Left kidney (tissue), 8 donors: ENCODE measurements at places on chromosomes 2 and 18. TPM values are rescaled to one million over a fixed set of nuclear protein-coding genes. Genes with fewer than 3 reads are reported as not detected.

Gene PTPRM
- 107 TPM for polyA plus RNA-seq

Gene HOXD13
- polyA plus RNA-seq: 0.20 TPM

- no peak for DNase-seq
Measured at GRCh38 chr2:71857636-71858035, 290.0 kb downstream of the CYP26B1 start.

Gene TMEM200C
- polyA plus RNA-seq: 1.4 TPM

- DNase-seq: no peak
Measured at GRCh38 chr2:79446313-79446712, 66.5 kb upstream of the CTNNA2 start.

- no peak for DNase-seq
Measured at GRCh38 chr2:40289771-40290404, 162.0 kb downstream of the SLC8A1 start.

DNA sequence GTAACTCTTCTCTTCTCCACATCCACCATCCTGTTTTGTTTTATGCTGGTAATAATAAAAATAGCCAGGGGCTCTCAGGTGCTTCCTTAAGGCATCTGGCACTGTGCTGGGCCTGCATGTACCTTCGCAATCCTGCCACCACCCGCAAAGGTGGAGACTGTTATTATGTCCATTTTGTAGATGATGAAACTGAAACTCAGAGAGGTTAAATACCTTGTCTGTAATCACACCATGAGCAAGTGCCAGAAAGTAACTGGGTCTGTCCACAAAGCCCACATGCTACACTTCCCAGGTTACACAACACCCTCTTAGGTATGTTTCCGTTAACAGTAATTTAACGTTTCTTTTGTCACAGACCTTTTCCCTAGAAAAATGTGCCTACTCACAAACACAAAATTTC is 27.0 kb downstream of the NRP2 start:
- DNase-seq: no peak

DNA sequence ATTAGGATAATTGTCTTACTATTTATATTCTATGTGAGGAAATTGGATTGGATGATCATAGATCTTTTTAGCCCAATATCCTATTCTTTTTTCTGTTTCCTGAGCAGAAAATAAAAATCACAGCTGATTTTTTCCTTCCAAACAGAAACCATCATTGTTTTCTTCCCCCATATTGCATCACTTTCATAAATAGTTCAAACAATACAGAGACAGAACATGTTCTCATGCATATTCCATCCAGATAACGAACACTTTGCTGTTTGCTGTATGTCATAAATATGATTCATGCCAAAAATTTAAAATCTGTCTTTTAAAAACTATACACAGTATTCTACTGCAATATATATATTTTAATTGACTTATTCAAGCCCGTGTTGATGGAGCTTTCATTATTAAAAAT is 22.0 kb upstream of the RALBP1 start:
- no peak for DNase-seq

DNA sequence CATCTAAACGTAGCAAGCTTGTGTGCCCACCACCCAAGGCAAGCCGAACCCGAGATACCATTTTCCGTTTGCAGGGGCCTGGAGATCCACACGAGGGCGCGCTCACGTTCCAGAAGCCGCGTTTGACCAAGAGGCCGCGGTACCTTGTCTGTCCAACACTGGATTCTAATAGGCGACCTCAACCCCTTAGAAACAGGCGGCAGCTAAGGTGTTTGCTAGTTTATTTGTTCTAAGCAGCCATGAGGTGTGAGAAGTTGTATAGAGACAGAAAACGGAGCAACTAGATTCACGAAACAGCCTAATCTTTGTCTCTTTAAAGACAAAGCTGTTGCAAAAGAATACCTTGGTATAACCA is 4.2 kb downstream of the HOXD11 start:
- DNase-seq: peak; percentile 92

GRCh38 chr2:7027956-7028655 is 110.9 kb downstream of the RNF144A start:
- no peak for DNase-seq
